ENCODE measurements at places on chromosomes 4 and X. TPM values are rescaled to one million over a fixed set of nuclear protein-coding genes. Genes with fewer than 3 reads are reported as not detected.

Gene HS6ST2
- total RNA-seq: not detected

Gene SPP1
- 2.3 TPM for total RNA-seq

Gene LRPAP1
- total RNA-seq: 80.9 TPM

Gene CFAP47
- not detected for total RNA-seq

Gene TRPC3
- total RNA-seq: not detected

DNA sequence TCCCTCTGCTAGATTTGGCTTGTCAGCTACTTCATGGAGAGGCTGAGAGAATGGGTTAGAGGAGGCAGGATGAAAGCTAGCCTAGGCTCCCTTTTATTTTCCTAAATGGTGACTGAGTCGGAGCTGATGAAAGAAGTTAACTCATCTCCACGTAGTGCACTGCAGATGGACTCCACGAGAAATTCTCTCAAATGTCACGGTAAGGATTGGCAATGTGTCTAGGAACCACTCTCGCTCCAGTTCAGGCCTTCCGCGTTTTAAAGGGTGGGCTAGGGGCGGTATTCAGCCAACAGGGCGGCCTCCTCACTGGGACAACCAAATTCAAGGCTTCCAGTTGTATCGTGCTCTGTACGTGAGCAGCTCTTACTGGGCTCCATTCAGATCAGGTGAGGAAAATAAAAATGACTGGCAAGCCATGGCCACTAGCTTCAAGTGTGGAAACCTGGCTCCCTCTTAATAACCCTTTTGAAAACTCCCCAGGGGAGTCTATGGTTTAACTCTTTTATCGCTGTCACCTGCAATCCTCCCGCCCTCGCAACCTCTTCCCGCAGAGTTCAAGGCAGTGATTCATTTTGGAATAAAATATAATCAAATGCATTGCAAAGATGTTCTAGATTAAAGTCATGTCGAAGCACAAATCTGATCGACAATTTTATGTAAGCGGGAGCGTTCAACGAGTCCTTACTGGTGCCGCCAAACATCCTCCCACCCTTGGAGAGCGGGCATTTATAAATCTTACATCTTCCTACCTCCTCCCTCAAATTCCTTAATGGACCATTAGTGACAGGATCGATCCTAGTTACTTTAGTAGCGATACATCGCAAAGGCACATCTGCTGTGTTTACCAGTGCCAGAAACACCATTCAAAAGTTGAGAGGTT lies 1.2 kb downstream of the SPOCK3 start:
- no peak for DNase-seq

DNA sequence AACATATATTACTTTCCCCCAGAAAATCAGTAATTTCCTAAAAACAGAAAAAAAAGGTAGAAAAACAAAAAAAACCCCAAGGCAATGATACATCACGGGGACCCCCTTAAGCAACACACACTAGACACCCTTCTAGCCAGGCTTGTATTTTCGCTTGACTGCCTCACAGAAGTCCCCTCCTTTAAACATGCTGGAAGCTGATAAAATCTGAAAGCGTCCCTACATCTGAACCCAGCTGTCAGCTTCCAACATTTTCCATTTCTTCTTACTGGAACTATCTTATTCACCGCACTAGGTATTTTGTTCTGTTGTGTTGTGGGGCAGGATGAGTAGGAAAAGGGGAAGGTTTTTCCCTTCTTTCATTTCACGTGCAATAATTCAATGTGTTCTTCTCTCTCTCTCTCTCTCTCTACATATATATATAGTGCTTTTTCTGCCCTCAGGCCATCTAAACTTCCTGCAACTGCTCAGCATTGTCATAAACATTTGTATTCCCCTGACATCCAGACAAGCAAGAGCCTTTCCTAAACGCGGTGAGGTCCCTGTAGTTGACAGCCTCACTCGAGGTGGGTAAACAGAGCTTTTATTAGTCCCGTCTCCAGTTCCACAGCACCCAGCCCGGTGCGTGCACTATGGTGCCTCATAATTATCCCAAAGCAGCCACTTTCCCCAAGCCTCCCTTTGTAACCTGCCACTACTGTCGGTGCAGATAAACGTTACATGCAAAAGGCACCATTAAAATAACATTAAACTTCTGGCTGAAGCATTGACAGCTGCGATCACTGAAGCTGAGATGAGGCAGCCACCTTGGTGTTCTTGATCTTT lies 82.5 kb downstream of the GATB start:
- DNase-seq: no peak

- DNase-seq: no peak
Measured at GRCh38 chr4:2804449-2804972, 11.6 kb downstream of the SH3BP2 start.

- DNase-seq: no peak
Measured at GRCh38 chr4:19379191-19379708, 872.5 kb upstream of the SLIT2 start.

DNA sequence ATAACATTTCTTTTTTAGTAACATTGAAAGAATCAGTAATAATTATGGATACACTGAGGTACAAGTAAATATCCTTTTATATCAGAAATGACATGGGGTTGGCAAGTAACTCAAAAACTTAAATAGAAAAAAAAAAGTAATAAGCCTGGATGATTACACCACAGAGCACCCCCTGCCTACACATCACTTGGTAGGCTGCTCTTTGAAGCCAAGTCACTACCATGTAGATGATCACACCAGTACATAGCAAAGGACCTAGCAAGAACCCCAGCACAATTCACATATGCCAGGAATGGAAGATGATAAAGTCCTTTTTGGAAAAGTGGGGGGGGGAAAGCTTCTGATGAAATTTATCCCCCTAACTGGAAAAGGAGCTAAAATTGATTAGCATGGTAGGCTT lies 56.9 kb downstream of the METTL14 start:
- DNase-seq: no peak
